ENCODE measurements at places on chromosomes 16 and 17. TPM values are rescaled to one million over a fixed set of nuclear protein-coding genes. Genes with fewer than 3 reads are reported as not detected.

OMG gene
- total RNA-seq: 0.35 TPM

ABCC3 gene
- total RNA-seq: not detected

TMEM238L gene
- not detected for total RNA-seq

GRIN2A gene
- total RNA-seq: not detected

CACNG1 gene
- total RNA-seq: not detected

GFER gene
- total RNA-seq: 42.8 TPM

DNA sequence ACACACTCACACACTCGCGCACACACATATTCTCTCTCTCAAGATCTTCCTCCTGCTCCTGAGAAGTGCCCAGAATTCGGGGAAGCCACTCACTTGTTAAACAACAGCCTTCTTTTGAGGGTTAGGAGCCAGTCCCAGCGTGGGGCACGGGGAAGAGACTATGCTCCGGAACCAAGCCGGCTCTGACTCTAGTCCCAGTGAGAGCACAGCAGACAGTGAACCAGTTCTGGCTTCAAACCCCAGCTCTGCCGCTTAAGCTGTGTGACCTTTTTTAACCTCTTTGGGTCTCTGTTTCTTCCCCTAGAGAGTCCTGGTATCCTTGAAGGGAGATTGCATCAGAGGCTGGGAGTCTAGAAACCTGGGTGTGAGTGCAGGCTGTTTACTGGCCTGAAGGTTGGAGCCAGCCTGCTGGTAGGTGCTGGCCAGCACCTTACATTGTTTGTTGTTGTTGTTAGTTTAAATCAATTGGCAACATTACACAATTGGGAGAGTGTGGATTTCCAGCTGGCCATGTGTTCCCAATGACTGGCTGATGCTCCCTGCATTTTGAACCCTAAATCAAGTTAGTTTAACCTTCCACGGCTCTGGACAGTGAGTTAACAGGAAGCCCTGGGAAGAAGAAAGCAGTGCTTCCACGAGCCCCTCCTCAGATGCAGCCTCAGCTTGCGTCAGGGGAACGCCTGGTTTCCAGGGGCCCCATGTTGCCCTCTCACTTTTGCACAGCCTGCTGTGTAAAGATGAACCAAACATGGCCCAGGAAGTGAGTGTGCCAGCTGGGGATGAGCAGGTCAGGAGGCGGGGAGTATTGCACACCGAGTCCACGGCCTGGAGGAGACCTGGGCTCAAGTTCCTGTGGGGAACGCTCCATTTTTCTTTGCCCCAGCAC, 71.5 kb downstream of the GAS7 start:
- no peak for DNase-seq

DNA sequence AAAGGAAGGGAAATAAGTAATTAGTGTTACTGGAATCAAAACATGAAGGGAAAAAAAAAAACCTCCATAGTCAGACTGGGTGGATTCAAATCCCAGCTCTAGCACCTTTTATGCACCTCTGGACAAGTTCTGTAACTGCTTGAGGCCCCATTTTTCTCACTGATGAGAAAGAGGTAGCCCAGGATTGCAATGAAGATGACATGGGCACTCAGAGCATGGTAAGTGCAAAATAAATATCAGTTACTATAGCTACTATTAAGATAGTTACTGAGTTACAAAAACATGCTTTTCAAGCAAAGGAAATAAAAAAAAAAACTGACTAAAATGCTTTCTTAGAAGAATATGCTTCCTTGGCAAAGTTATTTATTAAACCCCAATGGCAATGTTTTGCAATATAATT, 58.8 kb downstream of the CEP95 start:
- DNase-seq: no peak

DNA sequence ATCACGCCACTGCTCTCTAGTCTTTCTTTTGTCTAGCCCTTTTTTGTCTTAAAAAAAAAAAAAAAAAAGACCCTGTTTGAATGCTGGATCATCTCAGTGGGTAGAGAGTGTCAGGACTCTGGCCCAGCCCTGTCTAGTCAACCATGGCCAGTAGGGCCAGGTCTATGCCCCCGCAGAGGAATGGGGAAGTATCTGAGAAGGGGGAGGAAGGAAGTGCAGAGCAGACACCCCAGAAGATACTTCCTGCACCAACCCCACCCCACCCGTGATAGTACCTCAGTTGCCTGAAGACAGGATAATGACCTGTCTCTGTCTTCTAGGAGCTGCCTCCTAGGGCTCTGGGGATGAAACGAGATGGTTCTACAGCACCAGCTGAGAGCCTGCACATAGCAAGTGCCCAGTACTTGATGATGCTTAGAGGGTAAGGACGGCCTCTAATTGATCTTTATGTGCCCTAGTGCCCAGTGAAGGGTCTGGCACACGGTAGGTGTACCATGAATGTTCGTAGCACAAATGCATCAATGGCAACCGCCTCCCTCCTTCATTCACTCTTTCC, 55.4 kb downstream of the ABAT start:
- no peak for DNase-seq

DNA sequence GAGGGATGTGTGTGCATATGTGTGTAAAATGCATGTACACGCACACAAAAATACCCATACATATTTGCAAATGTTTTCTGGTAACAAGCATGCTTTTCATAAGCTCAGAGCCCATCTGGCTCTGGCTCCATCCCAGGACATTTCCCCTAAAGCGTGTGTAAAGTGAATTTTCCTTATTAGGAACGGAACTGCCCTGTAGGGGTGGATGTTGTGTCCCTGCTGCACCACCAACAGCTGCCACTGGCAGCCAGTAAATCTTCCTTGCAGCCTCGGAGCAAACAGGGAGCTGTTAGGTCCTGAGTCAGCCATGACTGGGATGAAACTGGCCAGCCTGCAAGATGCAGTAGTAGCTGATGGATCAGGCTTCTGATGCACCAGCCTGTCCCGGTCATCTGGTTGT, 393.5 kb downstream of the UTP18 start:
- no peak for DNase-seq

GRCh38 chr17:19897090-19897837, 29.5 kb upstream of the ULK2 start:
- DNase-seq: no peak

DNA sequence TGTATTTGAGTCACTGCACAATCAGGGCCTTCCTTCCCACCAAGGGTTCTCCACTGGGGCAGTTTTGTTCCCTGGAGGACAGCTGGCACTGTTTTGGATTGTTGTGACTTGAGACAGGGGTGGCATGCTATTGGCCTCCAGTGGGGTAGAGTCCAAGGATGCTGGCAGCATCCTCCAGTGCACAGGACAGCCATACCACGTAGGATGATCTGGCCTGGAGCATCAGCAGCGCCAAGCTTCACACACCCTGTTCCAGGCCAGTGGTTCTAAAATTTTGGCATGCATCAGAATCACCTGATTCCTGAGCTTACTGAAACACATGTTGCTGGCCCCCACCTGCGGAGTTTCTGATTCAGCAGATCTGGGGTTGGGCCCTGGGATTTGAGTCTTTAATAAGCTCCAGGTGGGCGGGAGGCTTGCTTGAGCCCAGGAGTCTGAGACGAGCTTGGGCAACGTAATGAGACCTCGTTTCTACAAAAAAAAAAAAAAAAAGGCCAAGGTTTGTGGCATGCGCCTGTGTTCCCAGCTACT, 83.2 kb downstream of the MGAT5B start:
- DNase-seq: no peak

GRCh38 chr17:27609611-27610303, 21.2 kb upstream of the LGALS9 start:
- peak; percentile 80 for DNase-seq

GRCh38 chr16:86581458-86581857, 3.1 kb downstream of the FOXL1 start:
- no peak for DNase-seq

- no peak for DNase-seq
Observed at GRCh38 chr16:65181071-65181561, 59.3 kb upstream of the CDH11 start.

GRCh38 chr17:50487213-50488096, 8.8 kb downstream of the RSAD1 start:
- no peak for DNase-seq
